SJCRH30 (cell line): ENCODE measurements at places on chromosomes 1 and 21.

GRCh38 chr1:186050360-186050759, 316.2 kb downstream of the HMCN1 start:
- no peak for DNase-seq

GRCh38 chr1:247337961-247338360, 6.3 kb upstream of the ZNF496 start:
- no peak for DNase-seq

GRCh38 chr1:54579337-54579781, 31.3 kb downstream of the ACOT11 start:
- no peak for DNase-seq

DNA sequence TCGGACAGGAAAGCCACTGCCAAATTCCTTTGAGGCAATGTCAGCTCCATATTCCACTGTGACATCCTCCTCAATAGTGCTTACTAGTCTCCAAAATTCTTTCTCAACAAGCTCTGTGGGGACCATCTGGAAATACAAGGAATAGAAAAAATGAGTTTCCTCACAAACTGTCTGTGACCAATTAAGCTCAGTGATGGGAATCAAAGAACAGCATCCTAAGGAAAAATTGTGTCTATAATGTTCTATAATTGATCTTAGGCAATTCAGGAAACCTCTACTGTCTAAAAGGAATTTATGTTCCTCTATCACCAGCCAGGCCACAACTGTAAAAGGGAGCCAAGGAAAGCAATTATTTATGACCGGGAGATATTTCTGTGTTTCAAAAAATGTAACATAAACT, 46.1 kb upstream of the SYT2 start:
- DNase-seq, result no peak
